SK-N-SH treated with all-trans-retinoic acid at 6 μM for 48 hours (cell line): ENCODE measurements at places on chromosomes 4 and X.

- peak; percentile 100 for ATAC-seq
These were observed 1427.2 kb downstream of the STIM2 start for GRCh38 chr4:28287831-28288233.

- ATAC-seq: peak; percentile 82
These were observed 657 bp downstream of the TCEAL8 start for GRCh38 chrX:103254171-103254824.

DNA sequence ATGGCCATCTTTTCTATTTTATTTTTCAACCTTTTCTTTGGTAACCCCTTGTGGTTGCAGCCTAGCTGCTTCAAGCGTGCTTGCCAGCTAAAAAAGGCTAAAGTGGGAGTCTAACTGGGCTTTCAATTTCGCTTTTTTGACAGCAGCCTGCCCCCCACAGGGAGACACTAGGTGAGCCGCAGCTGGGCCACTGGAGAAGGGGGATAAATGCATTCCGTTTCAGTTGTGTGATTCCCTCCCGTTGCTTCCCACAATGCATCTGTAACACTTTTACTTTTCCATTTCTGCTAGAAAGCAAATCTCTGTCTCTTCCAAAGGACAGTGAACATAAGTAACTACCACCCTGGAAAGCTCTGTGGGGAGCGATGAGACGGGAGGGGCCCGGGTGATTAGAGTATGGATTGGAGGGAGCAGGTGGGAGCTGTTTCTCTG, 86.3 kb upstream of the RAPGEF2 start:
- no peak for ATAC-seq

- no peak for ATAC-seq
These were observed 783.2 kb downstream of the RPA4 start for GRCh38 chrX:97666890-97667289.

- ATAC-seq: peak; percentile 67; the same call in 2 of the 3 replicates
These were observed 103.4 kb upstream of the PAK3 start for GRCh38 chrX:110992611-110993010.

- no peak for ATAC-seq
These were observed 19.5 kb upstream of the PGRMC2 start for GRCh38 chr4:128307123-128307571.

- no peak for ATAC-seq
These were observed 1628.2 kb upstream of the ADGRL3 start for GRCh38 chr4:59571805-59572430.

DNA sequence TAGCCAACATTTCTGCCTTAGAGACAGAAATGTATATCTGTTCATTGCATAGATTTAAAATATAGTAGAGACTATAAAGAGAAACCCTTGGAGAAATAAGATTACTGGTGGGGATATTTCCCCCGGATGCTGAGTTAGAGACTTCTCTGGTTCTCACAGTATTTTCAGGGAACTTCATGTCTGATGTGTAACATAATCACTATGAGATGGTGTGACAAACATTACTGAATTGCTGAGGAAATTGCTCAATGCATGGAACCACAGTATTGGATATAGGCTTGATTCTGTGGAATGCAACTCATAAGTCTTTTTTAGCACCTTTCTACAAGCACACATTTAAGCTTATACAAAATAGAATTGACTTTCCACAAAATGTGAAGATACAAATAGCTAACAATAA, 152.7 kb downstream of the SOWAHB start:
- no peak for ATAC-seq

- no peak for ATAC-seq
These were observed 17.0 kb upstream of the MSANTD1 start for GRCh38 chr4:3232001-3232400.

- no peak for ATAC-seq
These were observed 65.3 kb downstream of the ELOVL6 start for GRCh38 chr4:110132816-110133719.

DNA sequence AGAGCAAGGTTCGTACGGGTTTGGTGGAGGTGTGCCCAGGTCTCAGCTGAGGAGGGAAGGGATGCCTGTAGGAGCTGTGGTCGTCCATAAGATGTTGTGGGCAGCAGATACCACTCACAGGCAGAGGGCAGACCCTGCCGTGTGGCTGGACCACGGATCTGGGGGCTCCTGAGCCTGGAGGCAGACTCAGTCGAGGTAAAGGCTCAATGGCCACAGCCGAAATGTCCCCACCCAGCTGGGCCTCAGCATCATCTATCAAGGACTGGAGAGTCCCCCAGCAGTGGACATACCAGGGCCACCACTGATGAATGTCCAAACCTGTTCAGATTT, 98.5 kb downstream of the DHRSX start:
- ATAC-seq: no peak

DNA sequence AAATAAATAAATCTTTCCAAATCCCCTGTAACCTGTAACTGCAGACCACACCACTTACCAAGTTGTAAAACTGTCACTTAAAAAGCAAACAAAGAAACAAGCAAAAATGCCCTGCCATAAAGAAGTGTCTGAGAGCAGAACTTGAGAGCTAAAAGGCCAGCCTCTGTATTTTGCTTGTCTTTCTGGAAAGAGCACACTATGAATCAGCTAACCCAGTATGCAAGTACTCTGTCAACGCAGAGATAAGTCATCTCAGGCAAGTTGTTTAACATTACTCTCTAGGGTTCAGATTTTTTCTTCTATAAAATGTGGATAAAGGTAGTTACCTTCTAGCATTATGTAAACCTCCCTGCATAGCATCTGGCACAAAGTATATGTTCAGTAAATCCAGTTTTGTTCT, 134.8 kb downstream of the HS3ST1 start:
- no peak for ATAC-seq

DNA sequence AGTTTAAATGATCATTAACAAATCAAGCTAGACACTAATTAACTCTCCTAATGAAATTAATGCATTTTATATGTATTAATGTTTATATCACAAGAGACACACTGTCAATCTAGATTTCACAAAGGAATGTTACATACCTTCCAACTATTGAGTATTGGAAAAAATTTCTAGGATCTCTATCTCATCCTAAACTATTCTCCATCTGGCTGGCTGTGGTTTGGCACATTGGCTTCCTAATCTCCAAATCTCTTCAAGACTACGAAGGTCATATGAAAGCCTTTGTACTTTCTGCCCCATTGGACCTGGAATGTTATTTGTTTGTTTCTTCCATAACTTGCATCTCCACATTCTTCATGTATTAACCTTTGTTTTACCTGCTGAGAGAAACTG, 1160.0 kb downstream of the ADGRL3 start:
- no peak for ATAC-seq

DNA sequence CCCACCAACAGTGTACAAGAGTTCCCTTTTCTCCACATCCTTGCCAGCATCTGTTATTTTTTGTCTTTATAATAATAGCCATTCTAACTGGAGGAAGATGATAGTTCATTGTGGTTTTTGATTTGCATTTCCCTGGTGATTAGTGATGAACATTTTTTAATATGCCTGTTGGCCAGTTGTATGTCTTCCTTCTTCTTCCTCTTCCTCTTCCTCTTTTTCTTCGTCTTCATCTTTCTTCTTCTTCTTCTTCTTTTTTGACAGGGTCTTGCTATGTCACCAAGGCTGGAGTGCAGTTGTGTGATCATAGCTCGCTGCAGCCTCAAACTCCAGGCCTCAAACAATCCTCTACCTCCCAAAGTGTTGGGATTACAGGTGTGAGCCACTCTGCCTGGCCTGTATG, 87.4 kb downstream of the CCDC160 start:
- no peak for ATAC-seq

- no peak for ATAC-seq
These were observed 16.3 kb upstream of the PDK3 start for GRCh38 chrX:24448762-24449250.

- no peak for ATAC-seq
These were observed 19.3 kb downstream of the EPHA5 start for GRCh38 chr4:65651031-65651430.

DNA sequence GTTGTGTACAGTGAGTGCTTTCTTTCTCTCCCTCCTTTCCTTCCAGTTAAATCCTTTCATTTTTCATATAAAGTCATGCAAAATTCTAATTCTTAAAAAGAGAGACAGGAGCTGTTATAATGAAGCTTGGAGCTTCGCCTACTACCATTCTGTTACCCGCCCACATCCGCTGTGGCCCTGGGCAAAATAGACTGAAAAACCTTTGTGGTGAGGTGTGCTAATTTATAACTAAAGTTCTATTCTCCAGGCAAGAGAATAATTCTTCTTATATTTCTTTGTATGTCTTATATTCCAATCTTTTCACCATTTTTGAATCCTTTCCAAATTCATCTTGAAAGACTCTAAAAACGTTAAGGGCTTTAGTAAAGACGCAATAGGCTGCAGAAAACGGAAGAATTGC, 7.0 kb downstream of the QRFPR start:
- no peak for ATAC-seq

DNA sequence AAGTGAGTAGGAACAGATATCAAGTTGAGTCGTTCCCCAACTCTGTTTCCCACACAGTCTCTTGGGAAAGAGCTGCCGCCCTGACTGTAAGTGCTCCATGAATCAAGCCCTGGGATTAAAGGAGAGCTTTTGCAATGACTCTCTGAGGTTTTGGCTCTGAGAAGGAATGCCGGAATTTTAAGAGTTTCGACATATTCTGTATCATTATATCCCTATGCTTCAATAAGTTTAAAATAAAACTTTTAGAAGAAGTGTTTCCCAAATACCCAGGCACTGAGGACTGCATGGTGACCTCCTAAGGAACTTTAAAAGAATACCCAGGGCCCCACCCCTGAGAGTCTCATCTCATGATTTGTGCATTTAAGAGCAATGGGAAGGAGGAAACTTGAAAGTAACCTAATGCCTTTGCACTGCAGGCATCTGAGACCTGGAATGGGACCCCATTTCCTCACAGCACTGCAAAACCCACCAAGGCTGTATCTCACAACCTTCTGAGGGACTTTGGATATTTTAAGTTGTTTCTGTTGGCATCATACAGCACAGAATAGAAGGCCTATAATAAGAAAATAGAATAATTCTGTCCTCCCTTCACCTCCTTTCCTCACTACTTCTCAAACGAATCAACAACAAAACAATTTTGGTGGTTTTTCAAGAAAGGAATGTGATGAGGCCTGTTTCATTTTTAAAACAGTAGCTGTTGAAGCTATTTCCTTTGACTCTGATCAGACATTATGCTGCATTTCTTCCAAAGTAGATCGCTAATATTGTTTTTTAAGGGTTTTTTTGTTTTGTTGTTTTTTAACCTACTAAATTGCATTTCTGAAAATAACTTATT, 121.2 kb downstream of the GASK1B start:
- peak; percentile 95 for ATAC-seq

- ATAC-seq: peak; percentile 61
These were observed at the start of gene GDI1 for GRCh38 chrX:154436983-154437752. Gene GDI1 (plus strand): TSS chrX:154437154. CDS start chrX:154437255, 101 bp downstream.

DNA sequence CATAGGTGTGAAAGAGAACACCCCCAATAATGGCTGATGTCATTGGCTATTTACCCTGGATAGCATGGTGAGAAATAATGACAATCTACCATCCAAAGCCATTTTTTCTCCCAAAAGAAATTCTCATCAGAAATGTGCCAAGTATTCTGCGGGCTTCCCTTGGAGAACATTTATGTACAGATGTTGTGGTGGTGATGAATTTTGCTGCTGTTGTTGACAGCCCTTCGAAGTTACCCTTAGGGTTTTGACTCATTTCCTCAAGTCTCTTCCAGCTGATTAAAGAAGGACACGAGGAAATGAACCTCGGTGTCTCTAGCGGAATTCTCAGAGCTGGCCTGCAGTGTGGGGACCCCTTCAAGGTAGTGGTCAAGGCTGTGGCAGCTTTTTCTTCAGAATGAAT, 3.4 kb downstream of the KIT start:
- no peak for ATAC-seq

GRCh38 chr4:7900334-7900909, 39.2 kb downstream of the AFAP1 start:
- no peak for ATAC-seq

DNA sequence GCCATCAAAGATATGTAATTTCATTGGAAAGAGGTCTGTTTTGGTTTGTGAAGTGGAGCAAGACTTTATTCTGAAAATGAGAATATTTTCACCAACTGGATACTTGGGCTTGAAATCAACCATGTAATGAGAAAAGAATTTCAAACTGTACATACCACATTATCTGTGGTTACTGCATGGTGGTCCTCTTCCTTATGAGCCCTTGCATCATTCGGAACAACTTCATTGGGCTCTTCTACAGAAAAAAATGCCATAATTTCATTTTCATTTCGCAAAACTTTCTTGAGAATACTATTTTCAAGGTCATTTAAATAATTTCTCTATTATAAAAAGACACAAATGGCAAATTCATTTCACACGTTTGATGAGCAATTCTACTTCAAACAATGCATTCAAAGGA, 148.6 kb upstream of the RPS6KA6 start:
- no peak for ATAC-seq

DNA sequence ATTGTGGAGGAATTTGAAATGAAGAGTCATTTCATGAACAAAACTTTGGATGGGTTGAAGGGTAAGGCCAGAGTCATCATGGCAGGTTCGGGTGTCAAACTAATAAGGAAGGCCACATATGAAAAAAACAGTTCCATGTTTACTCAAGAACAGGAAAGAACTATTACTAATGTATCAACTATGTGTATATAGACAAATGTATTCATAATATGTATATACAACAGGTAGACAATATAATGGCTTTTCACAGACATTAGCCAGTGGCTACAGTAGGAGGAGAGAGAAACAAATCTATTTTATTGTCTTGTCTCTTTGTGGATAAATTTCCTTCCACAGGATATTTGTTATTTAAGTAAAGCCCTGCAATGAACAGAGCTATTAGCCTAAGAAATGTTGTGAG, 101.1 kb downstream of the CBLL2 start:
- ATAC-seq: no peak

- peak; percentile 88 for ATAC-seq
These were observed 37.3 kb downstream of the APBB2 start for GRCh38 chr4:41177016-41177415.

DNA sequence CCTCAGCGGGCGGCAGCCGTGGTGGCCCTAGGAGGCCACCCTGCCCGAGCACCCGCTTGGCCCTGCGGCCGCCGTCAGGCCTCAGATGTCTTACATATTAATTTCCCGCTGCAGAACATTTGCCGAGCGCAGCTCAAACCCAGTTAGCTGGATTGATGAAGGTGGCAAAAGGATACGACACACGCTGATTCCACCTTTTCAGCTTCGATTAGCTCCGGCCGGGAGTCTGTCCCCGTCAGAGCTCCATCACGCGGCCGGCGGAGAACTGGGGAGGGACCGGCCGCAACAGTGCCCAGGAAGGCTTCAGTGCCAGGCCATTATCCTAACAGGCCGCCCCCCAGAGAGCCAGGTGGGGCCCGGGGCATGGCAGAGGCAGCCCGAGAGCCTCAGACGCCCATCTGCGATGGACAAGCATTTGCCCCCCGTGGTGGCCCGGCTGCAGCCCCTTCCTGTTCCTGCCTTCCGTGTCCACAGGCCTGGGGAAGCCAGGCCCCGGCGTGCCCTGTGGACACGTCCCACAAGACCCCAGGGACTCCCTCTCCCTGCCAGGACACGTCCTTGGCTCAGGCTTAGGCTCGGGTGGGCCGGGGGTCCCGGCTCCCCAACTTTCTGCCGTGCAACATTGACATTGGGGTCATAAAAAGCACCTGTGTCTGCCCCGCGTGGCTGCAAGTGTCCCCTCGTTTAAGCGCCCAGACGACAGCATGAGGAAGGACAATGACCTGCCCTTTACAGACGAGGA, 133.8 kb upstream of the NKX1-1 start:
- ATAC-seq: no peak
